Cardiac atrium fibroblast (primary cell): ENCODE measurements at places on chromosomes 4 and X. TPM values are rescaled to one million over a fixed set of nuclear protein-coding genes. Genes with fewer than 3 reads are reported as not detected.

RHOH gene
- total RNA-seq: not detected in 2 replicates

ADGRL3 gene
- total RNA-seq: 0.90 and 13.3 TPM in 2 replicates

PABPC1L2B gene
- total RNA-seq: not detected in 2 replicates

APBB2 gene
- 66.4 and 97.1 TPM in 2 replicates for total RNA-seq

TMEM187 gene
- total RNA-seq: 5.2 and 7.8 TPM in 2 replicates

AFF2 gene
- 0.18 and 0.65 TPM in 2 replicates for total RNA-seq

GPR82 gene
- not detected in 2 replicates for total RNA-seq

TMEM271 gene
- not detected in 2 replicates for total RNA-seq

POU3F4 gene
- total RNA-seq: not detected in 2 replicates

CT83 gene
- not detected in 2 replicates for total RNA-seq

MCF2 gene
- total RNA-seq: 0.16 TPM in 1 of 2 replicates, not detected in the other

MOB1B gene
- total RNA-seq: 6.0 and 9.7 TPM in 2 replicates

DCAF8L2 gene
- not detected in 2 replicates for total RNA-seq

SOWAHD gene
- not detected in 2 replicates for total RNA-seq

DAPP1 gene
- not detected in 2 replicates for total RNA-seq

VSIG1 gene
- 0.16 TPM in 1 of 2 replicates, not detected in the other for total RNA-seq

GAGE12F gene
- total RNA-seq: not detected in 2 replicates

ATP1B4 gene
- not detected in 2 replicates for total RNA-seq

MAGEB3 gene
- total RNA-seq: not detected in 2 replicates

CCDC120 gene
- total RNA-seq: 1.1 and 1.6 TPM in 2 replicates

VEGFD gene
- total RNA-seq: not detected in 2 replicates

PAGE1 gene
- total RNA-seq: not detected in 2 replicates

SLITRK4 gene
- total RNA-seq: 4.1 and 5.2 TPM in 2 replicates

KCND1 gene
- 0.81 and 1.4 TPM in 2 replicates for total RNA-seq

PDCL2 gene
- total RNA-seq: not detected in 2 replicates

ATP8A1 gene
- total RNA-seq: 1.5 and 2.3 TPM in 2 replicates

FABP2 gene
- total RNA-seq: not detected in 2 replicates

CT45A2 gene
- total RNA-seq: not detected in 2 replicates

SLC10A4 gene
- not detected in 2 replicates for total RNA-seq

SPATA4 gene
- total RNA-seq: not detected in 2 replicates

ZCCHC18 gene
- 0.18 TPM in 1 of 2 replicates, not detected in the other for total RNA-seq

BMPR1B gene
- 0.18 and 0.32 TPM in 2 replicates for total RNA-seq

LRIT3 gene
- total RNA-seq: 0.36 TPM in 1 of 2 replicates, not detected in the other

RASGEF1B gene
- 0.36 and 1.1 TPM in 2 replicates for total RNA-seq

MTNR1A gene
- total RNA-seq: not detected in 2 replicates

CYLC1 gene
- total RNA-seq: not detected in 2 replicates

ANKRD50 gene
- 28.3 and 43.4 TPM in 2 replicates for total RNA-seq

JADE3 gene
- 1.5 and 3.4 TPM in 2 replicates for total RNA-seq

CT45A6 gene
- not detected in 2 replicates for total RNA-seq

BEND4 gene
- not detected in 2 replicates for total RNA-seq

ATP5ME gene
- total RNA-seq: 64.3 and 109 TPM in 2 replicates

UGT2B11 gene
- total RNA-seq: not detected in 2 replicates

IL21 gene
- not detected in 2 replicates for total RNA-seq

GPM6B gene
- total RNA-seq: 15.3 and 38.2 TPM in 2 replicates

MEPE gene
- total RNA-seq: not detected in 2 replicates

SFRP2 gene
- not detected in 2 replicates for total RNA-seq

GABRG1 gene
- not detected in 2 replicates for total RNA-seq

SHOX gene
- total RNA-seq: not detected in 2 replicates

CACNA1F gene
- not detected in 2 replicates for total RNA-seq

RGN gene
- 0.90 and 2.8 TPM in 2 replicates for total RNA-seq

SYTL4 gene
- 3.1 and 6.0 TPM in 2 replicates for total RNA-seq
